ENCODE measurements at places on chromosomes 4 and X.

- DNase-seq: no peak
Observed at GRCh38 chr4:173254646-173255045, 79.5 kb downstream of the HMGB2 start.

DNA sequence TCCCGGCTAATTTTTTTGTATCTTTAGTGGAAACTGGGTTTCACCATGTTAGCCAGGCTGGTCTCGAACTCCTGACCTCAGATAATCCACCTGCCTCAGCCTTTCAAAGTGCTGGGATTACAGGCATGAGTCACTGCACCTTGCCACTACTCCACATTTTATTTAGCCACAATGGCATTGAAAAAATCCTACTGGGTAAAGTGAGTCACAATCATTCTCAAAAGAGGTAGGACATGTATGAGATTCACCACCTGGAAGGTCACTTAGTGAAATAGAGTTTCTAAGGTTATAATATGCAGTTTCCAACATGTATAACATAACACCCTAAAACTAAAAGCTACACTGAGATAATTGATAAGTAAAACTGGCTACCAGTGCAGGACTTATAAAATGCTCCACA, 159.2 kb downstream of the BTC start:
- no peak for DNase-seq

GRCh38 chrX:43656005-43656494, at the start of gene MAOA:
MAOA (plus strand) TSS chrX:43656299; CDS start chrX:43656342, 43 bp downstream.
- peak; percentile 55 for DNase-seq

DNA sequence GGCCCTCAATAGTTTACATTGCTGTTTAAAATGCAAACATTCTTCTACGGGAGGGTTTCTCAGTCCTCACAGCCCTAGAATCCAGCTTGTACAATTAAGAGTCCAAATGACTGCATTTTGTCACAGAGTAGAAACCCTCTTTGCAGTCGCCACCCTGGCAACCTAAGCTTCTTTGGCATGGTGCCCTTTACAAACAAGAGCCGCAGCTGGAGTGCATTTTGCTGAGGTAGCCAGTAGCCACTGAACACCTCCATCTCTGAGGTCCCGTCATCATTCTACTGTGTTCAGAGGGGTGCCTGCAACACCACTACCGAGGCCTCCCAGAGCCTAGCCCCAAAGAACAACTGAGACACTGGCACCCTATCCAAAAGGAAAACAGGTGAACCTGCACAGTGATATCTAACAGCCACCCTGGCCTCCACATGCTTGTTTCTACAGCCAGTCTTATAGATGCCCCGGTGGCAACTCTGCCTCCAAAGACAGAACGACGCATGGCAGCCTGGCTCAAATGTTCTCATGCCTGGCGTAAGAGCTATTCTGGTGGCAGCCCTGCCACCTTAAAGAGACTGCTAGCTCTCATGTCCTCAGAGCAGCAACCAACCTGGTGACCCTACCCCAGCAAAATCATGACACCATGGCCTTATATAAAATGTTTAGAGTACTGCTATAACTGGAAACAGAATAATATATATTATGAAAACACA, 801.9 kb downstream of the TECRL start:
- no peak for DNase-seq

DNA sequence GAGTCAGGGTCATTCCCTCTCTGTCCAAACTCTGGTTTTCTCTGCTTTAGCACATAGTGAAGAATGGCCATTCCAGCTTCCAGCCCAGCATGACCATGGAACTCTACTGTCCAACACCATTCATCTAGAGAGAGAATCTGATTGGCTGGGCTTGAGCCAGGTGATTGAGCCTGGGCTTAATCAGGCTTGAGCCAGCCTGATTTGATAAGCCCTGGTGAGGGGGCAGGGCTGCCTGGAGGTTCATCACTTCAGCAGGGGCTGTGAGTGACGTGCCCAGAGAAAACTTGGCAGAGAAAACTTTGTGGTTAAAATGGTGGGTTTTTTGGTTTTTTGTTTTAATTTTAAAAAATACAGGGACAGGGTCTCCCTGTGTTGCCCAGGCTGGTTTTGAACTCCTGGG, 62.5 kb downstream of the KIAA0232 start:
- DNase-seq: no peak

DNA sequence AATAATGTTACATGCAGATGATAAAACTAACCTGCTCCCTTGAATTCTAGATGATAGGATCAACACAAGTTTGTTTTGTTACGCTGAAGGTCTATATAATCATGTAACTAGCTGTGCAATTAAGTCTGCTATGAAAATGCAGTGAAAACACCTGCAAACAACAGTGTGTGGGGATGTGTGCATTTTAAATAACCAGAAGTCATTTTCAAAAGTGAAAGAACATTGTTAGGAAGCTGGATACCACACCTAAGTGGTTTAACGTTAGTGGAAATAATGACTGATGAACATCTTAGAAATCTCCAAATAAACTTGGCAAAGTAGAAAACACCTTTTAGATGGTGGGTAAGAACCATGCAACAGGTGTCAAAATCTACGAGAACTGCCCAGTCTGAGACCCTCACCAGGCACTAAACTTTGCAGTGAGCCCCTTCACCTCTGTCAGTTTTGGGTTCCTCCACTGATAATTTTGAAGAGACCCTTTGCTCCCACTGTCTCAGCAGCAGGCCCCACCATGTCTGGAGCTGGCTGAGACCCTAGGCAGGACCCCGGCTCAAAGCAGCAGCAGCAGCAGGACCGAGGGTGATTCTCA, 36.6 kb downstream of the CHST7 start:
- no peak for DNase-seq

DNA sequence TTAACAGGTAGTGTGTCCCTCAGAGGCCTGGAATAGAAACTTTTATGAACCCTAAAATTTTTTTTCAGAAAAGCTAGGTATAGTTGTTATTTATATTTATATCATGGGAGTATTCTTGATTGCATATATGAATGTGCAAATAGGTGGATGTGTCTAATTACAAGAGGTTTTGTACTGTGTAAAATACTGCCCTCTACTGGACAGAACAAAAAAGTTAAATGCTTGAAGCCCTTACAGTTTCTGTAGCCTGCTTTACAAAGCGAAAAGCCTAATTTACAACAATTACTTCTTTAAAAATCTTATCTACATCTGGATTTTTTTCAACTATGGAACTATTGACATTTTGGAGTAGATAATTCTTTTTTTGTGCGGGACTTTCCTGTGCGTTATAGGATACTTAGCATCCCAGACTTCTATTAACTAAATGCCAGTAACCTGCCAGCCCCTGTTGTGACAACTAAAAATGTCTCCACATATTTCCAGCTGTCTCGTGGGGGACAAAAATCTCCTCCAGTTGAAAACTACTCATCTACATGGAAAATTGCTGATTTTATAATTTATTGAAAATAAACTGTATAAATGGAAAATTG, 35.1 kb downstream of the ENPEP start:
- no peak for DNase-seq
